ENCODE measurements at places on chromosomes 6 and 20. TPM values are rescaled to one million over a fixed set of nuclear protein-coding genes. Genes with fewer than 3 reads are reported as not detected.

The HFE gene
- total RNA-seq, result 7.4 TPM

The CFB gene
- total RNA-seq, result 32.9 TPM

The HLA-G gene
- total RNA-seq, result not detected

The PSORS1C2 gene
- not detected for total RNA-seq

The SLPI gene
- 0.63 TPM for total RNA-seq

The TM9SF4 gene
- 20.0 TPM for total RNA-seq

The RIPPLY2 gene
- not detected for total RNA-seq

The LY6G6D gene
- total RNA-seq, result not detected
